ENCODE measurements at places on chromosomes 16 and 17.

GRCh38 chr16:87196661-87197060 lies 120.5 kb downstream of the C16orf95 start:
- DNase-seq = no peak

DNA sequence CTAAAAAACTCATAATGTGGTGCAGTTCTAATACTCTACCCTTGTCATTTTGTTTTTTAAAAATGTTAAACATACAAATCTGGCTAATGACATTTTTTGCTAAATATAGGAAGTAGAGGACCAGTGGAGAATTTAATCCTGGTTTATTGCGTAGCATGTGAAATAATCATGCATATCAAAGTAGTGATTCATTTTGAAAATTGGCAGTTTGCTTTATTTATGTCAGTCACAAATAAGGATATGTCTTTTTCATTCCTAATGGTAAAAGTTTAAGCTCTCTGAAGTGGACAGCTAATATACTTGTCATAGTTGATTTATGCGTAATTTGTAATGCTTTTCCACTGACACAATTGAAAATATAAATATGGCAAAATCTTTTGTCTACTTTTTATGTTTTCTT lies 224.2 kb downstream of the BCAS3 start:
- DNase-seq = peak; percentile 13

DNA sequence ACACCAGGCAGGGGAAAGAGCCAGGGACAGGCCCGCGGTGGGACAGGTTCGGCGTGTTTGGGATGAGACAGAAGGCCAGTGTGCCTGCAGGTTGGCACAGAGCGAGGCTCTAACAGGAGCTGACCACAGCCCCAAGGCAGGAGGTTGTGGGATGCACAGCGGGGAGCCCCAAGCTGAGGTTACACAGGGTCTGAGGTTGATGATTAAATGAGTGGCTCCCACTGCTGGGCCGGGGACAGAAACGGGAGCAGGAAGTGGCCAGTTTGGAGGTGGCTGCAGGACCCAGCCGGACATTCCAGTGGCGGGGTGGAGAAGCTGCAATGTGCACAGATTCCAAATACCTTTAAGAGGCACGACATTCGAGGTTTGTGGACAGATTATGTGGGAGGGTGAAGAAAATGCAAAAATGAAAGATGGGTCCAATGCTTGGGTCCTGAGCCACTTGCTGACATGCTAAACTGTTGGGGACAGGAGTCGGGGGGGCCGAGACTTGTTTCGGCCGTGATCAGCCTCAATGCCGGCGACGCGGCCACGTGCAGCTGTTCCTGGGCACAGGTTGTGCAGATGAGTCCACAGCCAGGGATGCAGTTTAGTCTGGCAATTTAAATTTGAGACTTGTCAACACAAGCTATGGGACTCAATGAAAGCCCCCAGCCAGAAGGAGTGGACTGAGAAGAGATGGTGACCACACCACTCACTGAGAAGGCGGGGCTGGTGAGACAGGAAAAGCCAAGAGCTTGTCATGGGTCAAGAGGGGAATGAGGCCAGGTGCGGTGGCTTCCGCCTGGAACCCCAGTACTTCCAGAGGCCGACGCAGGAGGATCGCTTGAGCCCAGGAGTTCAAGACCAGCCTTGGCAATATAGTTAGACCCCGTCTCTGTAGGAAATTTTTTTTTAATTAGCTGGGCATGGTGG lies 8.7 kb downstream of the ENPP7 start:
- no peak for DNase-seq

- DNase-seq = no peak
Observed at GRCh38 chr17:2977157-2977556, 86.2 kb downstream of the OR1D5 start.
